Left lung (tissue), 14 donors: ENCODE measurements at places on chromosomes 1 and 21.

DNA sequence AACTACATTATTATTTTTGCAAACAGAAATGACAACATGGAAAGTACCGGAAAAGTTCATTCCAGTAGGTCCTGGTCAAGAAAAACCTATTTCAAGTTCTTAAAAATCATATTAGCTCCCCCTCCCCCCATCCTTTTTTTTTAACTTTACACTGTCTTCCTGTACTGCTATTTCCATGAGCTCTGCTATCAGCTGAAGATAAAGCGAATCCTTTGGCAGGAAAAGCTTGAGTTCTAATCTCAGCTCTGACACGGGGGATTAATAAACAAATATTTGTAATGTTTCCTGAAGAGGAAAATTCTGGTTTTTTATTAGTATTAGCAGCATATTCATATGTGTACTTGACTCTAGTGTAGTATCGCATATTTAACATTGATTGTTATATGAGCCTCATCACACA lies 190.7 kb upstream of the ESRRG start:
- DNase-seq: no peak

DNA sequence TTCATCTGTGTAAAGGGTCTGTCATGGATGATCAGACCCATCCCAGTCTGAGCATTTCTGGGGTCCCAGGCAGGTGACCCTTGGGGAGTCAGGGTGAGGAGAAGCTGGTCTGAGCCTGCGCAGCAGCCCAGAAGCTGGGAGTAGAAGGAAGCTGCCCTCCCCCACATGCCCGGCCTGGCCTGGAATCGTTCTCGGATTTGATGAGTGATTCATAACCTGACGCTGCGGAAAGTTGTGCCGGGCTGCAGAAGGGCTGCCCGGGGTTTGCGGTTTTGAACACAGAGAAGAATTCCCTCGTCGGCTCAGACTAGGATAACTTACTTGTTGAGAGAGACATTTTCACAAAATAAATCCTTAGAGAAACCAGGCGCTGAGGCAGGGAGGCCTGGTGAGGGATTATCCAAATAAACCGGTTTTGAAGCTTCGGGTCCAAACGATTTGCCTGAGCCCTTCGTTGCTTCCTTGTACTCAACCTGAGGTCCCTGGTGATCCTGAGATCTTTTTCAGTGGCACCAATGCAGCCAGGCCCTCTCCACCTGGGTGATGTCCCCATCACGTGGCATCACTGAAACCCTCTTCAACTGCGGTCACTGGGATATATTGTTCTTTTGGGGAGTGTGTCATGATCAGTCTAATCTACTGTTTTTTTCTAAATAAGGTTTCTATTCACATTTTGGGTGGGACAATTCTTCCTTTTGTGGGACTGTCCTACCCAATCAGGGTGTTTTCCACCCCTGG lies 29.2 kb downstream of the EPHB2 start:
- DNase-seq: no peak

DNA sequence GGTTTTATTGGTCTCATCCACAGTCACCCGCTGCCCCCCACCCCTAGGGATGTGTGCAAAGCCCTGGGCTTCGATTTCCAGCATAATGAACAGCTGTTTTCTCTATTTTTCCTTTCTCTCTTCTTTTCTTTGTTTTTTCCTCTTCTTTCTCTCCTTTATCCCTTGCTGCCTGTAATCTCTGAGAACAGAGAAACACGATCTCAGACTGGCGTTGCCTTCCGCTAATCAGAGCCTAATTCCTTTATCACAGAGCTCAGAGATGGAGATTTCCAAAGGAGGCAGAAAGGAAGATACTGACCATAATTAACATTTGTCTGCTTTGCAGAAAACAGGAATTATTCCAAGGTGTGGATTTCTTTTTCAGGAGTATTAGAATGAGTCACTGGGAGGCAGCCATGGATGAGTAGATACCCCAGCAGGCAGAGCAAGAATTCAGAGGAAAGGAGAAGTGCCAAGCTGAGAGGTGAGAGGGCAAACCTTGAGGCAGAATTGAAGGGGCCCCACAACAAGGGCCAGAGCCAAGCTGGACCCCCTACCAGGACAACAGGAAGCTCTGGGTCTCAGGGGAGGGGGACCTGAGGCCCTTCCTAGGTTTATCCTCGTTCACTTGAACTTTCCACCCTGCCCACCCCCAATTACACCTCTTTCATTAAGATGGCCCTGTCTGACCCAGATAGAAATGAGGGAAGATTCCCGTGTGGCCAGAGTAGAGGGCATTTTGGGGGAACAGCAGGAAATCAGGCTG lies 33.3 kb downstream of the MATN1 start:
- DNase-seq: no peak

- no peak for DNase-seq
These were observed 60.5 kb downstream of the ATP1A1 start for GRCh38 chr1:116433275-116434257.

- DNase-seq: no peak
These were observed 5.5 kb downstream of the GNG4 start for GRCh38 chr1:235643837-235644692.

GRCh38 chr1:246280551-246280950 lies 226.5 kb downstream of the SMYD3 start:
- DNase-seq: no peak
